ENCODE measurements at places on chromosomes 1 and 21.
A peak's percentile ranks its signal among the peaks of the same experiment; 100 is the strongest.

DNA sequence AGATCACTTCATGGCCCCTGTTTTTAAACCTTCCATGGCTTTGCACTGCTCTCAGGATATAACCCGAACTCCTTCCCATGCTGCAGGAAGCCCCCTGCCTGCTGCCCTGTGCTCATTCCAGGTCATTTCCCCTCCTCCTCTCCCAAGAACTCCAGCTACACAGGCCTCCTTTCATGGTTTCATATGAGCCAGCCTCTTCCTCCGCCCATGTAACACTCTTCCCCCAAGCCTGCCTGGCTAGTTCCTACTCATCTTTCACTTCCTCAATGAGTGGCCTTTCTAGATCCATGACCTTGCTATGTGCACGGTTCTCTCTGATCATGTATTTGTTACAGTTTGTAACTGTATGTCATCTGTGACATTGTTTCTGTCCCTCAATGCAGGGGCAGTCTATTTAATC, 3.1 kb upstream of the NCF2 start:
- no peak for DNase-seq

GRCh38 chr1:975896-976683, 5.8 kb downstream of the PERM1 start:
- peak; percentile 47 for DNase-seq

GRCh38 chr1:248884632-248885295, 21.3 kb upstream of the PGBD2 start:
- no peak for DNase-seq

DNA sequence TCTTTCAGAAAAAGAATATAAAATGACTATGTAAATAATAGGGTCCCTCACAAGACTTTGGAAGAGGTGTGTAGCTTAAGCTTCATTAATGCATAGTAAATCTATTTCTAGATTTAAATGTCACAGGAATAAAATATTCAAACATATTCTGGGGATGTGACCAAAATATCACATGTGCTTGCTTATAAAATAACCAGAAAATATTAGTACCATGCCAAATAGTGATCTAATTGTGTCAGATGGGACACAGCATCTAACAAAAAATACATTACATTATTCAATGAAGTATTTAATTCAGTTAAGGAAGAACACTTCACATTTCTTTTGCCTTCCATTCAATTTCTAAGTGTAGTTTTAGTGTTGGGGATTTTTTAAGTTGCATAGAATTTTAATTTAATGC, 179.5 kb downstream of the LRRC40 start:
- DNase-seq, result no peak

DNA sequence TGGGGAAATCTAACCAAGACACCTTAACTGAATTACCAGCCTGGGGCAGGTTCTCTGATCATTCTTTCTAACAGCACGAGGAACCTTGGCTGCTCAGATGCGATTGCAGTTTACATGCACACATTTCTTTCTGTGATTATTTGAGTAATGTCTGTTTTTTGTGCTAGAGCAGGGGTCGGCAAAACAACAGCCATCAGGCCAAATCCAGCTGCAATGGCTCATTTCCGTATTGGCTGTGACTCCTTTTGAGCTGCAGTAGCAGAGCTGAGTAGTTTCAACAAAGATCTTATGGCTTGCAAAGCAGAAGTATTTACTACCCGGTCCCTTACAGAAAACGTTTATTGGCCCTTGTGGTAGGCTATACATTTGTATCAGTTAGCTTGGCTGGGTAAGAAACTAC, 37.1 kb downstream of the ZBTB18 start:
- no peak for DNase-seq

DNA sequence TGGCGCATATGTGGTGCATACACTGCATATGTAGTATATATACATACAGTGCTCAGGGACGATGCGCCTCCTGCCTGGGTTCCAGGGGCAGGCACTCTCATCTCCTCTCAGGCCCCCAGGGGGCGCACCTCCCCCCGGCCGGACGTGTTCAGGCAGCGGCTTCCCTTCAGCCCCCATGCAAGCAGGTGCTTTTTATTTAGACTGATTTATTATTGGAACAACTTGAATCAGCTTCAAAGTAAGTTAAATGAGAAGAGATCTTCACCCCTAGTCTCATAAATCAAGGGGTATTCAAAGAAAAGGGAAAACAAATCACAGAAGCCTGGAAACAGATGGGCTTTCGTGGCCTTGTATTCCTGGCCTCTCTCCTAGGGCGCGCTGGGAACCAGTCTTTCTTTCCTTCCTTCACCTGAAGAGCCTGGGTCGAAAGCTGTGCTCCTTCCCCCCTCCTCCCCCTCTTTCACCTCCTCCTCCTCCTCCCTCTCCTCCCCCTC, 64.6 kb downstream of the UBIAD1 start:
- DNase-seq, result peak; percentile 52

GRCh38 chr21:31732597-31733550, 956 bp upstream of the SCAF4 start:
- DNase-seq, result no peak

DNA sequence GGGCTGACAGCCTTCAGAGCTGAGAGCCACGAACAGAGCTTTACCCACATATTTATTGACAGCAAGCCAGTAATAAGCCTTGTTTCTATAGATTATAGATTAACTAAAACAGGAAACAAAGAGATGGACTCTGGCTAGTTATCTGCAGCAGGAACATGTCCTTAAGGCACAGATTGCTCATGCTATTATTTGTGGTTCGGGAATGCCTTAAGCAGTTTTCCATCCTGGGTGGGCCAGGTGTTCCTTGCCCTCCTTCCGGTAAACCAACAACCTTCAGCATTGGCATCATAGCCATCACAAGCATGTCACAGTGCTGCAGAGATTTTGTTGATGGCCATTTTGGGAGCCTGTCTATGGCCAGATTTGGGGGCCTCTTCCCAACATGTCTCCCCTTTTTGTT, 96.8 kb downstream of the POU2F1 start:
- DNase-seq, result no peak

DNA sequence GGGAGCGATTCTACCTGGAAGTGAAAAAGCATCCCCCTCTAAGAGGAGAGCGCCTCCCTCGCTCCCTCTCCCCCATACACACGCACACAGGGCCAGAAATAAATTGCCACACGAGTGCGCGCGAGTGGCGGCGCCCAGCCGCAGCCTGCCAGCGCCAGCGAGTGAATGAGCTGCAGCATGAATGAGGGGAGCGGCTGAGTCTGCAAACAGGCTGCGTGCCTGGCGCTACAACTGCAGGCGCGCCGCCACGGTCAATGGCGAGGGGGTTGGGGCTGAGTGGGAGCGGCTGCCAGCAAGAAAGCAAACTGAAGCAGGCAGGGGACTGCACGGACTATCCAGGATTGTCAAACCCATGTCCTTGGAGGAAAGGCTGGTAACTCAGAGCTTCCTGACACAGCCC, 2.2 kb downstream of the CAMK1G start:
- DNase-seq, result no peak

GRCh38 chr1:157646144-157646543, 48.3 kb upstream of the FCRL4 start:
- DNase-seq, result no peak

DNA sequence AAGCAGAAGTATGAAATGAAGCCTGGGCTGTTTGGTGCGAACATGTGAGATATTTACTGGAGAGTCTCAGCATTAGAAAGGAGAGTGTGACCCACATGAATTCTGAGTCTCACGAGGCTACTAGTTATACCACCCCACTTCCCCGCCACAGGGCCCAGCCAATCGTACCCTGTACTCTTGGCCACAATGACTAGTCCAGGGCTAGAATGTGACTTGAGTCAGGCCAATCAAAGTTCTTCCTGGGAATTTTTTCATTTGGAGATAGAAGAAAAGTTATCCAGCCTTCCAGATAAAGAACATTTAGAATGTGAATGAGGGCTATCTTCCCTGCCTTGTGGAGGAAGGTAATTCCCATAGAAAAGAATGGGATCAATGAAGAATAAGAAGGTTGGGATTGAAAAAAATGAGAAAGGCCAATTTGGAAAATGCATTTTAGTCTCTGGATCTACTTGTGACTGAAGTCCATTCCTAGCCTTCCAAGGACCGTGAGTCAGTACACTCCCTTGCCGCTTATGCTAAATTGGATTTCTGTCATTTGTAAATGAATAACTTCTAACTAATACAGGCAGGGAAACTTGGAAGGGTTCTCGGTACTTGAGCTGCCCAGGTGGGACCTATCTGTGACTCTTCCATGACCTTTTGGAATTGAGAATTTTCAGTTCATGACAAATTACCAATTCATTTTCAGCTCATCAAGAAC, 12.3 kb upstream of the RIMKLA start:
- no peak for DNase-seq

- no peak for DNase-seq
These were observed 9.8 kb downstream of the RAP1A start for GRCh38 chr1:111629190-111629954.

- DNase-seq, result no peak
These were observed 18.4 kb downstream of the H6PD start for GRCh38 chr1:9253004-9253403.

DNA sequence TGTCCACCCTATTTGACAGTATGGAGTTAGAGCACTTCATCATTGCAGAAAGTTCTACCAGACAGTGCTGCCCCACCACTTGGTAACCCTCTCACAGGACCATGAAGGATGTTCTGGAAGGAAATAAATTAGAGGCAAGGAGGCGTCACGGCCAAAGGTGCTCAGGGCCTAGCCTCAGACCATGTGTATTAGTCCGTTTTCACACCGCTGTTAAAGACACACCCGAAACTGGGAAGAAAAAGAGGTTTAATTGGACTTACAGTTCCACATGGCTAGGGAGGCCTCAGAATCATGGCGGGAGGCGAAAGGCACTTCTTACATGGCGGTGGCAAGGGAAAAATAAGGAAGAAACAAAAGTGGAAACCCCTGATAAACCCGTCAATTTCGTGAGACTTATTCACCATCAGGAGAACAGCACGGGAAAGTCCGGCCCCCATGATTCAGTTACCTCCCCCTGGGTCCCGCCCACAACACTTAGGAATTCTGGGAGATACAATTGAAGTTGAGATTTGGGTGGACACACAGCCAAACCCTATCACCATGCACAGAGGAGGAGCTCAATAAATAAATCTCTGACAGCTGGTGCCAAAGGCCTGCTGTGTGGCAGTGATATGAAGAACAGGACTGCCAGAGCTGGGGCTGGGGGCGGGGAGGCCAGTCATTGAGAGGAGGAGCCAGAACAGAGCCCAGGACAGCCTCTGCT, 75.8 kb downstream of the FHAD1 start:
- no peak for DNase-seq

DNA sequence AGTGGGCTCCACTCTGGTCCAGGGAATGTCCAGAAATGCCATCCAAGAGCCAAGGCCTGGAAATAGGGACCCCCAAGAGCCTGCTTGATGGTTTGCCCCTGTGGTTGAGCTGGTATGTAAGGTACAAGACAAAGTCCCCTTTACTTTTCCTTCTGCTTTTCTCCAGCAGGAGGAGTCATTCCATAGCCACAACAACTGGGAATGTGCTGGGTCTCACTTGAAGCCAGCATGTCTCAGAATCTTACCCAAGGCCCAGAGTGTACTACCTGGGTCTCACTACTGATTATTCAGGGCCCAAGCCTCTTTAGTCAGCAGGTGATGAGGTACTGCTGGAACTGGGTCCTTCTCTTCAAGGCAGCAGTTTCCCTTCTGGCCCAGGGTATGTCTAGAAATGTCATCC, 62.1 kb upstream of the CD55 start:
- no peak for DNase-seq

GRCh38 chr1:219277304-219278105, 103.8 kb downstream of the LYPLAL1 start:
- DNase-seq, result no peak

- no peak for DNase-seq
These were observed 4.8 kb upstream of the RHCE start for GRCh38 chr1:25425098-25426085.

GRCh38 chr1:160258177-160258798, 4.1 kb downstream of the DCAF8 start:
- DNase-seq, result no peak

DNA sequence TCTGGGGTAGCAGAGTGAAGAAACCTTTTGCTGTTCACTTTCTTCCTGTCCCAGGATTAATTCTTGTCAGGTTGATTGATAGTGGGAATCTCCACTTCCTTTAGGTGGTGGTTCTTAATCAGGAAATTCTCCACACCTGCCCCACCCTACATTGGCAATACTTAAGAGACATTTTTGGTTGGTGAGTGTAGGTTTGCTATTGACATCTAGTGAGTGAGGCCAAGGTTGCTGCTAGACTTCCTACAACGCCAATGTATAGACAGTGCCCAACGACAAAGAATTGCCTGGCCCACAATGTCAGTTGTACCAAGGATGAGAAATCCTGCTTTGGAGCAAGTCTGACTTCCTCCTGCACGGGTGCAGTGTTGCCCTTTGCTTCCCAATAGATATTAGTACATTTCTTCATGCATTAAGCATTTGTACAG, 38.5 kb downstream of the MAP3K7CL start:
- DNase-seq, result no peak

DNA sequence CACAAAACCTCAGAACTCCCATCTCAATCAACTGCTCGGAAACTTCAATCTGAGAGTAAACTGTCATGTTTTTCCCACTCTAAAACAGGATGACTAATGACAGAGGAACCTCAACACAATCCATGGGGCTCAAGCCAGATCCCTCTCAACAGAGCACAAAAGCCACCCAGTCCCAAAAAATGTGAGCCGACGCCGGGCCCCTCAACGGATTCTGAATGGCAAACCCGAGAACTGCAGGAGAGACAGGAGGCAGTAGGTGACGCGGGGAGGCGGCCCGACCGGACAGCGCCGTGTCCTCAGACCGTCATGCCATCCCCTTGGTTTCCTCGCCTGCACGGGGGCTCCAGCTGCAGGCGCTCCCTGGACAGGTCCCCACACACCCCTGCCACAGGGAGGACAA, 53.4 kb downstream of the SSBP3 start:
- no peak for DNase-seq

DNA sequence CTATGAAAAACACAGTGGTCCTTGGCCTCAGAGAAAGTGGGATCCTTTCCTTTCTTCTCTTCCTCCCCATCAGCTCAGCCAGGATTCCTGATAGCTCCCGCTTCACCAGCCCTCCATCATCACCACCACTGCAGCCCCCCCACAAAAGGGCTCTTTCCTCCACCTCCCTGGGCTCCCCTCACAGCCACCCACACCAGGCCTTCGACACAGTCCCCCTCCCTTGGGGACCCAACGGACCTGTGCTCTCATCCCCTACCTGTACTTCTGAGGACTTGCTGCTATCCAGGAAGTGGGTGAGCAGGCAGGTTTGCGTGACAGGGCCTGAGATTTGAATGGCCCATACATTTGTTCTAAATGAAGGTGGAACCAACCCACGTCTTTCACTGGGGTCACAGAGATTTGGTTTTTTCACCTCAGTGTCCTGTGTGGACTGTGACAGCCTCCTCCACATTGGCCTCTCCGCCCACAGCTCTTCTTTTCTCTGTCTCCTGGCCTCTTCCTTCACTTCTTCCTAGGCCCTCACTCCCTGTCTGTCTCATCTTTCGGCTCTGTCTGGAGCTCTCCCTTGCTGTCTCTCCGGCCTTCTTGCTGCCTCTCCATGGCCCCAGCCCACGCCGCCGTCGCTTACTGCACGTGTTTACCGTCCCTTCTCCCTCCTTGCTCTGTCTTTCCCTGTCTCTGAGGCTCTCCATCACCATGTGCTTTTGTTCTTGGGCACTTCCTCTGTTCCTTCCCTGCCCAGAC, 238.6 kb downstream of the FOXD2 start:
- DNase-seq, result no peak

GRCh38 chr1:170133766-170134495, 11.8 kb upstream of the NTMT2 start:
- DNase-seq, result no peak
